ENCODE measurements at places on chromosomes 16 and 17.

DNA sequence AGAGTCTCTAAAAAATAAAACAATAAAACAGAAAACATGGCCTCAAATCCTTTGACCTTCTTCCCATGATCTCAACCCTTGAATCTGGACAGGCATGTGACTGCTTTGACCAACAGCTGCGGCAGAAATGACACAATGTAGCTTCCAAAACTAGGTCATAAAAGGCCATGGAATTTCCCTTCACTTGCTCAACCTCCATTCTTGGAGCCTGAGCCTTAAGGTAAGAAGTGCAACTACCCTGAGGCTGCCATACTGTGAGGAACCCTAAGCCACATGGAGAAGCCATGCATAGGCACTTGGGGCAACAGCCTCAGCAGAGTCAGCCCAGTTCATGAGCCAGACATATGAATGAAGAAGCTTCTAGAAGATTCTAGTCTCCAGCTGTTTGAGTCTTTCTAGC, 75.7 kb upstream of the BRD7 start:
- DNase-seq: no peak

DNA sequence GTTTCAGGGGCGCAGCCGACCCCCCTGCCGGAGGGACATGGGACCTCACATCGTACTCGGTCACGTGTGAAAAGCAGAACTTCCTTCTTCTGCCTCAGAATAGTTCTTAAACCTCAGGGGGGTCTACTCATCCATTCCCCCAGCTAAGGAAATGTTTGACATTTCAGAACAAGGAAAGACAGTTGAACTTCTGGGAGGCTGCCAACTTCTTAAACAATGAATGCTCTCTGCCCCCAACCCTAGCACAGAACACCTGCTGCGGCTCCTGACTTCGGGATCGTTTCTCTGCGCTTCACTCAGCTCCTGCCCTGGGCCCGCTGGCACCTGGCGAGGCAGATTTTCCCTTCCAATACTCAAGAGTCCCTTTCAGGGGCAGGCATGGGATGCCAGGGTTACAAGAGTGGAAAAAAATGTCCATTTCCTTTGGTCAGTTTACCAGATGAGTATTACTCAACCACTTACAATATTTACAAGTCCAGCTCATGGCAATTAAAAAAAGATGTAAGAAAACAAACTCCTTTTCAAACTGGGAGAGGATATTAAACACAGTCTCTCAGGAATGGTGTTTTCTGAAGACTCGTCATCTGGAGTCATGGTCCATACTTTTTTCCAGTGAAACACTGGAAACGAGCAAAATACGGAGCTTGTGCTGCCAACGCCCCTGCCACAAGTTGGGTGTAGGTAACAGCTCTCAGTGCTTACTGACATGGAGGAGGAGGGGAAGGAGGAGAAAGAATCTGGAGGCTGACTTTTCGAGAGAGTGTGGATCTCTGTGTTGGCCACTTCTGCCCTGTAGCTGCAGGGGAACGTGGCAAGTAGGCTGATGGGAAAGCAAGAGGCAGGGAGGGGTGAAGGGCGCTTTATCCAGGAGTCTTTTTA, 235.7 kb downstream of the NTN1 start:
- DNase-seq: no peak

DNA sequence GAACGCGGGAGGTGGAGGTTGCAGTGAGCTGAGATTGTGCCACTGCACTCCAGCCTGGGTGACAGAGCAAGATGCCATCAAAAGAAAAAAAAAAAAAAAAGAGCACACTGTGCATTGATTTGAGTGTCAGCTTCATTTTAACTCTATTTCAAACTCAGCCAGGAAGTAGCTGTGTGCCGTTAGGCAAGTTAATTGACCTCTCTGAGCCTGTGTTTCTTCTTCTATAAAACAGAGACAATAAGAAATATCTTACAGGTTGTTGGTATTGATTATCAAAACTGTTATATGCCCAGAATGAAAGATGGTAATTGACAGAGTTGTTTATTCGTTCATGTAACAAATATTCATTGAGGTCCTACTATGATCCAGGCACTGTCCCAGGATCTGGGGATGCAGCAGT, 83.3 kb downstream of the CMC2 start:
- DNase-seq: no peak

- DNase-seq: no peak
These were observed 121.2 kb downstream of the SNX11 start for GRCh38 chr17:48228720-48229119.

- DNase-seq: no peak
These were observed 83.0 kb downstream of the EMP2 start for GRCh38 chr16:10497132-10498101.

- DNase-seq: no peak
These were observed 326.6 kb downstream of the PHKB start for GRCh38 chr16:47787696-47788095.

- no peak for DNase-seq
These were observed 696.9 kb downstream of the WWOX start for GRCh38 chr16:78796221-78796866.

GRCh38 chr16:88633684-88634140, 4.7 kb upstream of the IL17C start:
- no peak for DNase-seq
